ENCODE measurements at places on chromosomes 4 and X.

DNA sequence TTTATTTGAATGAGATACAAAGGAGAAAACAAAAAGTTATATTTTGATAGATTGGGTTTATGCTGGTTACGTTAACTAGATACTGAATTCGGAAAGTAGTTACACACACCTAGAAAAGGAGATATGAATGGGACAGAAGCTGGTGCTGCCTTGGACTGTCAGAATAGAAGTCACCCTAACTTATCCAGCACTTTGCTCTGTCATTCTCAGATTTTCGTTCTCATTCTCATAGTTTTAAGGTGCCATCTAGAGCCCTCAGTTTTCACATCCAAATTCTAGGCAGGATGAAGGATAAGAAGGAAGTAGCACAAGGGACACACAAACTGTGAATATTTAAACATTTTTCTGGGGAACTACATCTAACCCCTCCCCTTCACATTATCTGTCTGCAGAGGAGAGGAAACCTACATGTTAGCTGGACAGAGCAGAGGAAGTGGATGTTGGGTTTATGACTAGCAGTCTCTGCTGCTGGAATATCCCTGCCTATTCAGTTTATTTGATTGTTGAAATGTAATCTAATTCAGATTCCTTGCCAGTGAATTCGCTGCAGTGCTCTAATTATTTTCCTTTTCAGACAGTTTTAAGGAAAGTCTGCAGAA, 521.9 kb downstream of the FAT4 start:
- no peak for DNase-seq

DNA sequence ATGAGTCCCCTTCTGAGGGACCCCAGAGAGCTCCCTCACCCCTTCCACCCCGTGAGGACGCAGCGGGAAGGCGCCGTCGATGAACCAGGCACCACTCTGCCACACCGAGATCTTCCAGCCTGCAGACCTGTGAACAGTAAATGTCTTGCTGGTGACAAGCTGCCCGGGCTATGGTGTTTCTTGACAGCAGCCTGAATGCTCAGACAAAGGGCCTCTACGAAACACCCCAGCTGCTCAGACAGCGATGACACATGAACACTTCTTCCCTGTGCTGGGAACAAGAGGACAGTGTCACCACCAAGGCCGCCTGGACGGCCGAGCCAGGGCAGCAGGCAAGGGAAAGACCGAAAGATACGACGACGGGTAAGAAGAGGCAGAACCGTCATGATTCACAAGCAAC, 30.6 kb upstream of the GTPBP6 start:
- DNase-seq, result no peak

GRCh38 chrX:40476958-40477357, 103.8 kb upstream of the ATP6AP2 start:
- no peak for DNase-seq

GRCh38 chrX:3052860-3053259, 11.6 kb downstream of the ARSF start:
- DNase-seq, result no peak

DNA sequence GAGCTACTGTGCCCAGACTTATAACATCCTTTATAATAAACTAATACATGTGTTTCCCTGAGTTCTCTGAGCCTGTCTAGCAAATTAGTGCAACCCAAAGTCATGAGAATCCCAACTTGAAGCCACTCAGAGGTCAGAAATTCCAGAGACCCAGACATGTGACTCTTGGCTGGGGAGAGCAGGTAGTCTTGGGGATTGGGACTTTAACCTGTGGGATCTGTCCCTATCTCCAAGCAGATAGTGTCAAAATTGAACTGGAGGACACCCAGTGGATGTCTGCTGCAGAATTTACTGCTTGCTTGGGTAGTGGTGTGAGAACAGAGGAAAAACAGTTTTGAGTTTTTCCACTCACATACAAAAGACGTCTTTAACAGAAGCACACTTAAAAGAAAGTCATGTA, 26.4 kb downstream of the ELOVL6 start:
- no peak for DNase-seq

DNA sequence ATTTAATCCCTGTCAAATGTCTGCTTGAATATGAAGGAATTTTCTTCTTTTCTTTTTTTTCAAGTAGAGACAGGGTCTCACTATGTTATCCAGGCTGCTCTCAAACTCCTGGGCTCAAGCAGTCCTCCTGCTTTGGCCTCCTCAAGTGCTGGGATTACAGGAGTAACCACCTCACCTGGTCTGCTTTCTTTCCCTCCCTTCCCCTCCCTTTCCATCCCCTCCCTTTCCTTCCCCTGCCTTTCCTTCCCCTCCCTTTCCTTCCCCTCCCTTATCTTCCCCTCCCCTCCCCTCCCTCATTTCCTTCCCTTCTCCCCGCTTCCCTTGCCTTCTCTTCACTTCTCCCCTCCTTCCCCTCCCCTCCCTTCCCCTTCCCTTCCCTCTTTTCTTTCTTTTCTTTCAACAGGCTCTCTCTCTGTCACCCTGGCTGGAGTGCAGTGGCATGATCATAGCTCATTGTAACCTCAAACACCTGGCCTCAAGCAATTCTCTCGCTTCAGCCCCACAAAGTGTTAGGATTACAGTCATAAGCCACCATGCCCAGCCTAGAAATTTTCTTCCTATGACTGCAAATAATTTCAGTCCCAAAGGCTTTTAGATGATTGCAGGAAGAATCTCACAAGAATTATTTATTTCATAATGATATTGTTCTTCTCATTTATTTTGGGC, 168.9 kb downstream of the AASDH start:
- no peak for DNase-seq

GRCh38 chr4:101824500-101824899, 34.0 kb downstream of the BANK1 start:
- no peak for DNase-seq

- no peak for DNase-seq
Observed at GRCh38 chrX:106932492-106932923, 12.3 kb downstream of the CLDN2 start.

DNA sequence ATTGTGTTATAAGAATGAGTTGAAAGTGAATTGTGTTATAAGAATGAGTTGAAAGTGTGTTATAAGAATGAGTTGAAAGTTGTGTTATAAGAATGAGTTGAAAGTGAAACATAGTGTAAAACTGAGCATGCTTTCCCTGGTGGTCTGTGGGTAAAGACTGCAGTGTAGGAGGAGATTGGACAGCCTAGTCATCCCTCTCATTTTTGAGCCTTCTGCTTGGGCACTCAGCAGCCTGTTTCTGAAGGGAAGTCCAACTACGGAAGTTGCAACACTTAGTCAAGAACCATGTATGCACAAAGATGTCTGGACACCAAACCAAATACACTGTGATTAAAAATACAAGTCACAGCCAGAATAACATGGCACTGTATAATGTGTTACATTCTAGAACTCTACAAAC, 72.6 kb downstream of the ANK2 start:
- no peak for DNase-seq

DNA sequence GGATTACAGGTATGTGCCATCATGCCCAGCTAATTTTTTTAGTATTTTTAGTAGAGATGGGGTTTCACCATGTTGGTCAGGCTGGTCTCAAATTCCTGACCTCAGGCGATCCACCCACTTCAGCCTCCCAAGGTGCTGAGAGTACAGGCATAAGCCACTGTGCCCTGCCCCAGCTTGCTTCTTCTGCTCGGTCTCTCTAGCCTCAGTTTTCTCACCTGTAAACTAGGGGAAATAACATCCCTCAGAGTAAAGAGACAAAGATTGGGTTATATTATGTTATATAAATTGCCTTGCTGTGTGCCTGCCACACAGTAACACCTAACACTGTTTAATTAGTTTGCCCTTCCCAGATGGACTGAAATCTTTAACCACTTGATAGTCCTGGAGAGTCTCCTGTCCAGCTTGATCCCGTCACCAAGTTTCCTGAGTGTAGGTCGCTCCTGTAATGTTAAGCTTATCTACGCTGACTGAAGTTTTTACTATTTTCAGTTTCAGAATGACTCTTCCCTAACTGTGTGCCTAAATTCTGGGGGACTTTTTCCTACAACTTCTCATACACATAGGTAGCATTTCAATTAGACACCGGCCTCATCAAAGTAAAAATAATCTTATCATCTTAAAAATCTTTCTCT, 412.7 kb upstream of the TENM3 start:
- DNase-seq, result no peak

- no peak for DNase-seq
Observed at GRCh38 chr4:145565328-145565727, 53.9 kb upstream of the MMAA start.

DNA sequence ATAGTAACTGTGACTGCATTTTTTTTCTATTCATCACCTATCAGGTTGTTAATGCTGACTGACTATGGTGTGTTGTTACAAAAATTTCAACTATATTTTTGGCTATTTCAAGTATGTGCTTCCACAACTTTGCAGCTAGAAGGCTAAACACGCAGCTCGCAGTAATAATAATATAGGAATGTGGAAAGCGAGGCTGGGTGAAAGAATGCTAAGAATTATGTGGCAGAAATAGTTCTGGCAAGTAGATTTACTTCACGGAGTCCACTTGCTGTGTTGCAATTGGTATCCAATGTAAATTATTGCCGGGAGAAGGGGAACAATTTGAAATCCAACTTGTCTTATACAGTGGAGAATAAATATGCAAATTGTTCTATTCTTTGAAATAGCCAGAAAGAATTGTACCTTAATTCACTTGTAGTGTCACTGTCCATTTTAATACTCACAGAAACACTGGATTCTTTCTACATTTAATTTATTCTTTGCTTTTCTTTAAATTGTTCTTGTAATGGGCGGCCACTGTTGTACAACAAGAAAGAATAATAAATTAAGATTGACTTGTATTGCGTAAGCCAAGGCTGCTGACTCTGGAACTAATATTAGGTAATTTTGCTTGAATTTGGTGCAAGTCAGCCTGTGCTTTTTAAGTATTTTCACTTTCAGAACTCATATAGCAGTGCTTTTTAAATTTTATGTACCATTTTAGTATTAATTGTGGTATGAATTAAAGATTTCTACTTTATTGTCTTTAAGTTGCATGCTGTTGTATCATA, 154.9 kb downstream of the FRMPD4 start:
- no peak for DNase-seq

GRCh38 chr4:81523672-81524327, 52.1 kb upstream of the RASGEF1B start:
- no peak for DNase-seq

GRCh38 chr4:142141224-142141623, 504.8 kb downstream of the IL15 start:
- no peak for DNase-seq

DNA sequence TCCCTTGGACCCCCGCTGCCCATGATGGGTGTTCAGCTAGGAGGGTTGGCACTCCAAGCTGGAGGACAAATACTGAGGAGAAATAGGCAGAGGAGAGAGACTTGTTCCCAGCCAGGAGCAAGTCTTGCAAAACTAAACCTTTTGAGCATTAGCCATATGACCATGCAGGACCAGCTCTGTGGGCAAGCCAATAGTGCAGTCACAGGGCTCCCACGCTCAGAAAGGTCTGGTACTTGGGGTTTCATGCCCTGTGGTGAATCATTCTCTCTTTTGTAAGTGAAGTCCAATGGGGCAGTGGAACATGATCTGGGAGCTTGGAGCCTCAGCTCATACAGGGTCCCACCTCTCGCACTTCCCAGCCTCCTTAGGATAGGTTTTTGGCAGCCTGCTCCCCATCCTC, 300.9 kb downstream of the BCOR start:
- DNase-seq, result no peak

DNA sequence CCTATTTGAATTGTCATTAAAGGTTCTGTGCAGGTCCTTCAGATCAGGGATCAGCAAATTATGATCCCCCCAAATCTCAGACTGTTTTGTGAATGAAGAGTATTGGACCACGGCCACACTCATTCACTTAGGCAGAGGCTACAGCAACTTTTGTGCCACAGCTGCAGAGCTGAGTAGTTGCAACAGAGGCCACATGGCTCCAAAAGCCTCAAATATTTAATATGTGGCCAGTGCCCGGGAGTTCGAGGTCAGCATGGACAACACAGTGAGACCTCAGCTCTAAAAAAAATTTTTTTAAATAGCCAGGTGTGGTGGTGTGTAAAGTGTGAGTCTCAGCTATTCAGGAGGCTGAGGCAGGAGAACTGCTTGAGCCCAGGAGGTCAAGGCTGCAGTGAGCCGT, 100.7 kb downstream of the NSUN7 start:
- no peak for DNase-seq

DNA sequence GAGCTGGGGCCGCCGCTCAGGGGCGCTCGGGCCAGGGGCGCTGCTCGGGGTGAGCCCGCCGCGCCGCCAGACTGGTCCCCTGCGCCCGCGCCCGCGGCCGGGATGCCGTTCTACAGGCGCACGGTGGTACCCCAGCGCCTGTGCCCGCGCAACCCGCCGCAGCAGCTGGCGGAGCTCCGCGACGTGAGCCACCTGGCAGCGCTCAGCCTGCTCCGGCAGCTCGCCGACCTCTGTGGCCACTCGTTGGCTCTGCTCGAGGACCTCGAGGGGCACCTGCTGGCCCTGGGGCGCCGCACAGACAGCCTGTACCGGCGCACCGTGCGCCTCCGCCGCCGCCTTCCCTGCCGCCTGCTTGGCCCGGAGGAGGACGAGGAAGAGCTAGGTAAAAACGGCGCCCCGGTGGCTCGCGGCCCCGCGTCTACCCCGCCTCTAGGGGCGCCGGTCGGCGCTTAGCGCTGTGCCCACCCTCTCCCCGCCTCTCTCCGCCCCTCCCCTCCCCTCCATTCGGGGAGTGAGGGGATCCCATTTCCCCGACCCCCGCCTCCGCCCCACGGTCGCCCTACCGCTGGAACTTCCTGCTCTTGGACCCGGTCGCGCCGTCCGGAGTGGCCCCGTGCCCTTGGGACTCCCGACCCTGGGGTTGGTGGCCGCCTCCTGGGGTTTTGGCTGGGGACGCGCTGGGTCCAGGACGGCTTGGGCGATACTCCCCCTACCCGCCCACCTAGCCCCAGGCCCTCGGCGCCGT, 513 bp downstream of the NHSL2 start:
- DNase-seq, result peak; percentile 12

DNA sequence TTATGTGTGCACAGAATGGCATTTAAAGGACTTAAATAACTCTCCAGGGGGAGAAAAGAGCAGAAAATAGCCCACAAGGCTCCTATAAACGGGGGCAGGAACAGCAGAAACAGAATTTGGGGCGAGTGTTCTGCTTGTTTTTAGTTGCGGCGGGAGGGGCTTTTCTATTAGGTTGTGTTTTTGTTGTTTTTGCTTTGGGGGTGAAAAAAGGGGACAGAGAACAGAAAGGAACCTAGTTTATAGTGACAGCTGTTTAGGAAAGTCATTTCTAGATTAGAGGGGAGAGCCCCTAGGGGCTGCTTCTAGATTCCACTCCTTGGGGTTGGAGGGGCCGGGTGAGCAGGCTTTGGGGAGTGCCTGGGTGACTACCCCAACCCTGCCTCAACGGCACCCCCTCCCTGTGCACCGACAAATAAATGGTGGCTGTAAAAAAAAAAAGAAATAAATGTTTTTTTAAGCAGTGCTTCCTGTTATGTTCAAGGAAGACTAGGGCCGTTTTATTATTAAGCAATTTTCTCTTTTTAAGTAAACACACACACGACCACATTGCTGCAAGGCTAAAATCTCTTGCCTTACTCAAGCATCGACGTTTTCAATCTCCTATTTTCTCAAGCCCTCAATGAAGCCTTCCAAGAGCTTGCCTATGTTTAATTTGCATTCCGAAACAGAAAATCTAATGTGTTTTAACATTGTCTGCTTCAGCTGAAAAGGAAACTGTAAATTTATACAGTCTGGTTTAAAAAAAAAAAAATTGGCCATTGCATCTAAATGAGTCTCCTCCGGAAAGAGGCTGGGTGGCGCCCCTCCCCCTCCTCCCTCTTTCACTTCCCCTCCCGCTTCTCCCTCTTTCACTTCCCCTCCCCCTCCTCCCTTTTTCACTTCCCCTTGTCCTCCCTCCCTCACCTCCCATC, 123.3 kb upstream of the TBL1X start:
- no peak for DNase-seq

- DNase-seq, result no peak
Observed at GRCh38 chr4:143148521-143148920, 36.2 kb upstream of the USP38 start.
